ENCODE measurements at places on chromosomes 13 and 19.
A peak's percentile ranks its signal among the peaks of the same experiment; 100 is the strongest.

DNA sequence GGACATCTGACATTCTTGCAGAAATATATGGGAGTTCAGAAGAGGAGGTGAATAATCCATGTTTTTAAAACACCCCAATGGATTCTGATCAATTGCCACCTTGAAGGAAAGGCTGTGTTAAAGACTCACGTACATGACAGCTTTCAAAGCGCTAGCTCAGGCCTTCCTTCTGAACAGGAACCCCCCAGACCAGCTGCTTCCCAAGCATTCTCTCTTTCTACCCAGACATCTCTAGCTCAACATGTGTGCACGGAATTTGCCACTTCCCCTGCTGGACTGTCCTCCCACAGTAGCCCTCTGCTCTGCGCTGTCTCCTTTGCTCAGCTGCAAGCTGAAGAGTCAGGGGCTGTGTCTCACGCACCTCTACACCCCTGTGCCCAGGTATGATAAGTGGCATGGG lies 54.5 kb downstream of the STK24 start:
- DNase-seq, result no peak

- DNase-seq, result no peak
These were observed 11.1 kb downstream of the LYL1 start for GRCh38 chr19:13091400-13092157.

GRCh38 chr19:40800997-40801377 lies 2.0 kb downstream of the EGLN2 start:
- DNase-seq, result no peak

DNA sequence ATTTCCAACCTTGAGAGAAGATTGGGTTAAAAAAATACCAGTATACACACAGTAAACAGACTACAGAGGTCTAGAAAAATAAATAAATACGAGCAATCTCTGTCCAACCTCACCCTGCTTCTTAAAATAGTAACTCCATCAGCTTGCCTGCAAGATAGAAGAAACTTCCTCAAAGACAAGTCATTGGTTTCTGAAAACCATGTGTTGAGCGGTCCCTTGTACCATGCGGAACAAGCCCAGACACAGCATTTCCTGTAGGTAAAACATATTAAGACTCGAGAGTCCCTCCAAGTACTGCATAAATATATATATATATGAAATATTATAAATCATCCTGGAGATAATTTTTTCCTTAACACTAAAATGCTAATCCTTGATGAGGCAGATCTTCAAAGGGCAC lies 157.4 kb downstream of the MZT1 start:
- DNase-seq, result no peak

DNA sequence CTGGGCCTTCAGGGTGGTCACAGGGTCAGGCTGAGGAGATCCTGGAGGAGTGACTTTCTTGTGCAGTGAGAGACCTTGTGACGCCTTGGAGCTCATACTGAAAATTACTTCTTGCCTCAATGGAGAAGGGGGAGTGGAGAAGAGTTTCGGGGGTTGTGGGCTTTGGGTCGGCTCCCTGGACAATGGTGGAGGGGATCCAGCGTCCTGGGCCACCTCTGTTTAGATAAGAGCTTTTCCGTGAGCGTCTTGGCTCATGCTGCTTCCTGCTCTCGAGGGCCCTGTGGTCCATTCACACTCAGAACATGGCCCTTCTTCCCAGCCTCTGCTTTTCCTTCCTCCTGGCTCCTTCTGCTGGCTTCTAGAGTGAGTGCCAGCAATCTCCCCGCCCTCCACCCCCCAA lies 81.9 kb downstream of the FLT1 start:
- DNase-seq, result no peak

DNA sequence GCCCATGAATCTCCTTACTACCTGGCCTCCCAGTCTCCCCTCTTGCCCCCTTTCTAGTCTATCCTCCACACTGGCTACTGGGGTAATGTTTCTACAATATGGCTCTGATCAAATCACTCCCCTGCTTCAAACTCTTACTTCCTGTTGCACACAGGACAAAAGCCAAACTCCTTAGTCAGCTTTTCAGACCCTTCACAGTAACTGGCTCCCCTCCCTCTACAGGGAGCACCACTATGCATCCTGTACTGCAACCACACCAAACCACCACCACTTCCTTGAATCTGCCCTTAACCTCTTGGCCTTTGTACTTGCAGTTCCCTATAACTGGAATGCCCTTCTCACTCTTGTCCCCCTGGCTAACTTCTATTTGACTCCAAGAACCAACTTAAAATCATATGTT lies 32.2 kb downstream of the DEDD2 start:
- DNase-seq, result no peak

GRCh38 chr13:29481603-29482002 lies 113.9 kb downstream of the SLC7A1 start:
- DNase-seq, result no peak

GRCh38 chr13:73913751-73914518 lies 220.3 kb downstream of the KLF12 start:
- DNase-seq, result no peak

- no peak for DNase-seq
These were observed 190.3 kb downstream of the SLITRK1 start for GRCh38 chr13:83691966-83692365.

- DNase-seq, result peak; percentile 78
These were observed 15.1 kb upstream of the CEACAM4 start for GRCh38 chr19:41641879-41642485.

- DNase-seq, result no peak
These were observed 38.4 kb downstream of the PCDH8 start for GRCh38 chr13:52810011-52810410.

GRCh38 chr13:77789376-77789775 lies 91.9 kb downstream of the SLAIN1 start:
- DNase-seq, result no peak

DNA sequence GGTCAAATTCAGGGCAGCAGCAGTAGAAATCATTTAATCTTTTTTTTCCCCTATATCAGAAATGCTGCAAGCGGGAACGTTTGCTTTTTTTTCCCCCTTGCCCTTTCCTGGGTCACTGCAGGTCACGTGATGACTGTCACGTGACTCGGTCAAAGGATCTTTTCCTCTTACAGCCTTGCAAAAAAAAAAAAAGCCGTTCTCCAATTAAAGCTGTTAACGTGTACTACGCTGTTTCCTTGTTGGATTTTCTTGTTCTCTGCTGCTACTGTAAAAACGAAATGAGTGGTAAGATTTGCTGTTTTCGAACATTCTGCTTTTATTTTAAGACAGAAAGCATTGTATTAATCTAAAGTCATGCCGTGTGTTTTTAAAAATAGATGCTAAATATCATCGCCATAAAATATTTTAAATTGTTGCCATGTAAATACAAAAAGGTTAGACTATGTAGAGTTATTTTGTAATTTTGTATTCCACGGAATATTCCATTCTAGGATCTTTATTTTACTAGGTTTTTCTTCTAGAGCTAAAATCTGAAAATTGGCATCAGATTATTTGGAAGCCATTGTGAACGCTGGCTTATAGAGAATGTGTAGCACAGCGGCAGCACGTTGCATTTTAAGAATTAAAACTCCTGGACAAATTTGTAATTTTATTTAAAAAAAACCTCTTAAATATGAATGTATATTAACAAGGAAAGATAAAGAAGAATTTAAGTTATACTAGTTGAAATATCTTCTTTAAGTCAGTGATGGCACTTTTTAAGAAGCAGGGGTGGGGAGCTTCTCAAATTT lies 109.8 kb upstream of the MLNR start:
- peak; percentile 76 for DNase-seq

DNA sequence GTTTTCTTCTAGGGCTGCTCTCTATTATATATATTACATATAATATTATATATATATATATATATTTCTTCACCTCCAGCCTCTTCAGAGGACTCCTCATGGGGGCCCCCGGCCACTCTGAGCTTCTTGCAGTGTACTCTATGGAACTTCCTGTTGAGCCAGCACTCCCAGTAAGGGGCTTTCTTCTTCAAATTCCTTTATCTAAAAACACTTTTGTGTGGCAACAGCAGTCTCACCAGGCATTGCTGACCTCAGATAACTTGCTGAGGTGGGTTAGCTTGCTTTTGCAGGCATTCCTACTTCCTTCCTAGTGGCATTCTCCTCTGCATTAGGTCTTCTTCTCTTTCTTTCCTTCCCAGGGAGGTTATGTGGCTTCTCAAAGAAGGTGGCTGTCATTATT lies 381.5 kb downstream of the MYO16 start:
- DNase-seq, result no peak

DNA sequence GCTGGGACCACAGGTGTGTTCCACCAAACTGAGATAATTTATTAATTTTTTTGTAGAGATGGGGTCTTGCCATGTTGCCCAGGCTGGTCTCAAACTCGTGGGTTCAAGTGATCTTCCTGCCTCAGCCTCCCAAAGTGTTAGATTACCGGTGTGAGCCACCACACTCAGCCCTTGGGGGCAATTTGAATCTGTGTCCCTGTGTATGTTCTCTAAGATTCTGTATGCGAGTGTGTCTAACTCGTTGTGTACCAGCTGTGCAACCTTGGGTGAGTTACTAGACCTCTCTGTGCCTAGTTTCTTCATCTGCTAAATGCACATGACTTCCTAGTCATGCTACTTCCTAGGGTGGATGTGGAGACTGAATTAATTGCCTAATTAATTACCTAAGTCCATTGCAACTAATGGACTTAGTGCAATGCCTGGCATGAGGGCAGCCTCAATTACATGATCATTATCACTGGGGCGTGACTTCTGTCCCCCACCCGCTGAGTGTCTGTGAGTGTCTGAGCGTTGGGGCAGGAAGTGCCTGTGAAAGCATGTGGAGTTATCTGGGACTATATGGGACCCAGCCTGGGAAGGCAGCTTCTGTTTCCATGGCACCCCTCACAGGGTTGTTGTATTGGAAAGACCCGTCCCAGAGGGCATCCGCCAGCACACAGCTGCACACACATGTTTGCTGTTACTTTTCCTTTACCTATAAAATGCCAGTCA lies 1.8 kb upstream of the NCCRP1 start:
- DNase-seq, result no peak

DNA sequence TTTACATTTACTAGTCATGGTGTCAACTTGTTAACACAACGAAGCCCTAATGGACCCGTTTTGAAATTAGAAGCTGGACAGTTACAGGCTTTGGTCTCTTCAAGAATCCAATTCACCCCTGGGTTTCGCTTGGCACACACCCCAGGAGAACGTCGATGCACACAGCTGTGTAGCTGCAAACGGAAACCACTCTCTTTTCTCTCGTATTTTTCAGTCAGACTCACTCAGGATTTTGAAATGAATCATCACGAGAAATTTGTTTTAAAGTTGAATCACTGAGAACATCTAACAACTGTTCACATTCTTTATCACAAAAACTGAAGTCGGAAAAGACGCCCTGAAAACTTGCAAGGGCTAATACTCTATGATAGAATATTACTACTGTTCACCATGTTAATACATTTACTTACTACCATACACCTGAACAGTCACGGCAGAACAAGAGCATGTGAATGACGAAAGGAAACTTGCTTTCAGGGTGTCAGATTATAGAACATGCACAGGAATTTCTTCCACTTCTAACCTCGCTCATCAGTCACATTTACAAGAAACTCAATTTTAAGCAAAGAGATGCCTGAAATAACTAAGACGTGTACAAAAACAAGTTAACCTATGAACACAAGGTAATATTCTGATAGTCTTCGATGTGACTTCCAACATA lies 4.7 kb downstream of the PNMA8A start:
- DNase-seq, result no peak

DNA sequence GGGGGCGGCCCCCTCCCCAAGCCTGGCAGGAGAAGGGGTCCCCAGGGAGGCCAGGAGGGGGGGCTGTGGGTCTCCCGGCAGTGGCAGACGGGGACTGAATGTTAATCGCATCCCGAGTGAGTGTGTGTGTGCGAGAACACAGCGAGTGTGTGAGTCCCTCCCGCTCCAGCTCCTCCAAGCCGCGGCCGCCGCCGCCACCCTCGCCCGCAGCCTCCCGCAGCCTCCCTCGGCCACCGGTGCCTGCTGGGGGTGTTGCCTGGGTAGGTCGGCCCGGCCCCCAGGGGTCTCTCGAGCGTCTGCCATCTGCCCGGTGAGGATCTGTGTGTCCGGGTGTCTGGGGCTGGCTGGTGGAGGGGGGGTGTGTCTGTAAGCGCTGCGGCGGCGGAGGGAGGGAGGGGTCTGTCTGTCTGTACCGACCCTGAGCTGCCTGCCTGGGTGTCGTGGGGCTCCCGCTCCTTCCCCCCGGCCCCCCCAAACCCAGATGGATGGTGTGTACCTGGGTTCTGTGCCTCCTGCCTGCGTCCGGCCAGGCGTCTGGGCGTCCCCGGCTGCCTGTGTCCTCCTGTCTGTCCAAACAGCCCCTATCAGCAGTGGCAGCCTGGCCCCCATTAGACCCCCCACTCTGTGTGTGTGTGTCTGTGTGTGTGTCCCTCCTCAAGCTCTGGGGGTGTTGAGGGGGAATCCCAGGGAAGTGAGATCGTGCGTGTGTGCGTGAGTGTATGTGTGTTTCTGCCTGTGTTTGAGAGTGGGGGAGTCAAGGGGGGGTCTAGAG lies at the start of gene GRIN2D:
TSS of gene GRIN2D (plus strand) at position 110 of the 772 bp plus-strand sequence. CDS start 4,725 bp downstream, outside the sequence.
- DNase-seq, result no peak

GRCh38 chr13:109163037-109163379 lies 533.6 kb downstream of the MYO16 start:
- no peak for DNase-seq

- DNase-seq, result no peak
These were observed 52.5 kb upstream of the GTF3A start for GRCh38 chr13:27371932-27372331.

- DNase-seq, result no peak
These were observed 191.6 kb downstream of the EFNB2 start for GRCh38 chr13:106343836-106344235.

- no peak for DNase-seq
These were observed 13.9 kb downstream of the SLITRK5 start for GRCh38 chr13:87684850-87685742.

GRCh38 chr19:3135961-3136683 lies at the start of gene GNA15:
GNA15 (plus strand) TSS chr19:3136033; CDS start chr19:3136451, 418 bp downstream.
- no peak for DNase-seq

GRCh38 chr19:38805180-38805579 lies 7.6 kb downstream of the LGALS4 start:
- no peak for DNase-seq

DNA sequence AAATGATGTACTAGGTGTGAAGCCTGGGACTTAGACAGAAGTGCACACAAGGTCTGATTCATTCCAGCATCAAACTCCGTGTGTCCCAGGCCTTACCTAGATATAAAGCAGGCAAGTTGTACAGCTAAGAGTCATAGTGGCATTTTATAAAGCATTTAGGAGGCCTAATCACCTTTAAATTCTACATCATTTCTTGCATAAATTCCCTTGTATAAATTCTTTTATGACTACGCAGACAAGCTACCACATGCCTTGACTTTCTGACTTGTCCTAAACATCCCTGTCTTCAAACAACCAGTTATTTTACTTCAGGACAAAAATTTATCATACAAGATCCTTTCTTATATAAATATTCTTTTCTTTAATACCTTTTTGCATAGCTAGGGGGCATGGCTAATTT lies 22.5 kb downstream of the TMEM255B start:
- no peak for DNase-seq

All from NCI-H2227 treated with DMSO at 0.1 percent for 48 hours (cell line).